HepG2 (cell line): ENCODE measurements at places on chromosomes 6 and 20.

- DNase-seq: no peak
Observed at GRCh38 chr20:5136096-5136495, 9.3 kb downstream of the CDS2 start.

DNA sequence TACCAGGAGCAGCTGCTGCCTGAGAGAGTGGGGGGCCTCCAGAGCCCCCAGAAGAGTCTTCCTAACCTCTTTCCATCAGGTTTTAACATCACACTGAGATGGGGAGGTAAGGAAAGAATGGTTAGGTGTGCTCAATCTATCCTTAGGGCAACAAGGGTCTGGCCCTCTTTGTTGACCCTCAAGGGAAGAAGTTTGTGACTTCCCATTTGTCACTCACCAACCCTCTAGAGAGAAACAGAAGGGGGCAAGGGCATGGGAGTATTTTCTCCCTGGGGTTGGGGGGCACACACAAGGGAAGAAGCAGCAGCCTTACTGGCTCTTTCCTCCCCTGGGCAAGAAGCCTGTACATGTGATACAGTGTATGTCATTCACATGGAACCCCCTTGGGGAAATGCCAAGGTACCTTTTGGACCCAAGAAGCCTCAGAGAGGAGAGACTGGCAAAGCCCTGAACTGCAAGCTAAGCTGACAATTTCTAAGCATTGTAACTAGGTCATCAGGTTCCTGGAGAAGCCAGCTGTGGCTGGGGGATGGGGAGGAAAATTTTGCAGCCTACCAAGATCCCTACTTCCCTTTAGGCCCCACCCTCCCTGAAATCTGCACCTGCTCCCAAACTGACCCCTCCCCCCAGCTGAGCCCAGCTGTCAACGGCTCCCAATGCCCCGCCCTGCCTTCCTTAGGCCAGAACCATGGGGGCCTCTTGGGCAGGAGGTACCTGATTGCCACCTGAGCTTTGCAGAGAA is 14.5 kb downstream of the BCL2L1 start:
- no peak for DNase-seq

DNA sequence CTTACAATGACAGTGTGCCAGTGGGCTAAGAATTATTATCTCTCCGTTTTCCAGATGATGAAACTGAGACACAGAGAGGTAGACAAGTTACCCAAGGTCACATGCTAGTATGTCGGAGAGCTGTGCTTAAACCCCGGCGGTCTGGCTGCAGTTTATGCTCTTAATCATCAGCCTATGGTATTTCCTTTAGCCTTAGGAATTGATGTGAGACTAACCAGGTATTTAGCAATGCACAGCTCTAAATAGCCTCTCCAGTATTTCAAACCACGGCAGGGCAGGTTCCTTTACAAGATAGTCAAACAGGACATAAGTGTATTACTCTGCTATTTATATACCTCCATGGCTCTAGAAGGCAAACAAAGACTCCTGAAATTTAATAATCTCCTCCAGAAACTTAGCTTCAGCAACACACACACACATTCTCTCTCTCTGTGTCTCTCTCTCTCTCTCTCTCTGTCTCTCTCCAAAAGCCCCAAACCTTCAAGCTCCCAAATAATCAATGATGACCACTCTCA is 142.0 kb upstream of the ZNF217 start:
- DNase-seq: no peak

DNA sequence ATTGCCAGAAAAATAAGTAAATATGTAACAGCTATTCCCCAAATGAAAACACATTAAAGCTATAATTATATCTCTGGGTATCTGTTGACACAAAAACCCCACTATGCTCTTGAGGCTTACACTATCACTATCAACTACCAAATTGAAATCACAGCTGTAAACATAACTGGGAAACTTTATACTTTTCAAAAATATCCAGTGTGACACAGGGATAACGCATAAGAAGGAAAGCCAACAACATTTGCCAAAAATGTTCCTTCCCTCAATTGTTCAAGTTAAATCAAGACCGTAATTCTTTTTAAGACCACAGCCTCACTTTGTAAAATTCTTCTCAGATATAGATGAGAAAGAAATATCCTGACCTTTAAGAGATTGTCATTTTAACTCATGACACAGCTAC is 3.1 kb downstream of the ZHX3 start:
- DNase-seq: no peak

DNA sequence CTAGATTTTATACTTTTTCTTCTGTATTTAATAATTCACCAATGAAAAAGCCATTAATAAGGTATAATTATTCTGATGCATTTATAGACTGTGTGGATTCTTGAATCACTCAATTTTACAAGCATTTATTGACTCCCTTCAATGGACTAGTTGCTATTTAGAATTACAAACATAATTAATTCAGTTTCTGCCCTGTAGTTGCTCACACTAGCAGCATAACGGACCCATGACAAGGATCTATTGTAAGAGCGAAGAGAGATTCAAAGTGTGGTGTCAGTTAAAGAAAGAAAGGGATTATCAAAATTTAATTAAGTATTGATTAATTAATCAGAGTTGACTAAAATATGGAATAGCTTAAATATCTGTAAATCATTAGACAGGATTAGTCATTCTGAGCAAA is 602.6 kb upstream of the PTCHD4 start:
- no peak for DNase-seq

DNA sequence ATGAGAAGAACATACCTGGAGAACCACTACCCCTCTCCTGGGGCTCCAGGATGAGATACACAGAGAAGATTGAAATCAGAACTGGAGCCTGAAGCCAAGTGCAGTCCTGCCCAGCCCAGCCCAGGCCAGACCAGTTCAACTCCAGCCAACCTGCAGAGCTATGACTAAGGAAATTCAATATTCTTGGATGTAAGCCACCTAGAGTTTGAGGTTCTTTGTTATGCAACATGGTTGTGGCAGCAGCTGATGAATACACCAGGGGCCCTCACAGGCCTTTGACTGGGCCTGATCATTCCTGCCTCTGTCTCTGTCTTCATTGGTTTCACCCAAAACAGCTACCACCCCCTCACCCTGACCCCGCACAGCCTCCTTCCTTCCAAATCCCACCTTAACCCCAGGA is 167.8 kb downstream of the LRFN2 start:
- DNase-seq: no peak

DNA sequence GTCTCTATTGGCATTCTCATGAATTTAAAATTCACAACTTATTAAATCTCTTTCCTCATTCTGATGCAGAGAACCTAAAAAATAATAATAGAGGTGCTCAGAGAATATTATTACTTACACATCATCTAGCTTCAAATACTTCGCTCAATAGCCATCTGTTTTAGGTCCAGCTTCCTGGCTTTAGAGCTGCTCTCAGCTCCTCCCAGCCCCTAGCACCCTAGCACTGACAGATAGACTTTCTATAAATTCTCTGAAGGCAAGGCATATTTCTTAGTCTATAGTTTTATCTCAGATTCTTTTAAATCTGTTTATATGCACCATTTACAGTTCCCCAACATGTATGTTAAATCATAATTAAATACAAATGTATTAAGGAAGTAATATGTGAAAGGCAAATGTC is 281.3 kb downstream of the PTPRK start:
- DNase-seq: no peak

DNA sequence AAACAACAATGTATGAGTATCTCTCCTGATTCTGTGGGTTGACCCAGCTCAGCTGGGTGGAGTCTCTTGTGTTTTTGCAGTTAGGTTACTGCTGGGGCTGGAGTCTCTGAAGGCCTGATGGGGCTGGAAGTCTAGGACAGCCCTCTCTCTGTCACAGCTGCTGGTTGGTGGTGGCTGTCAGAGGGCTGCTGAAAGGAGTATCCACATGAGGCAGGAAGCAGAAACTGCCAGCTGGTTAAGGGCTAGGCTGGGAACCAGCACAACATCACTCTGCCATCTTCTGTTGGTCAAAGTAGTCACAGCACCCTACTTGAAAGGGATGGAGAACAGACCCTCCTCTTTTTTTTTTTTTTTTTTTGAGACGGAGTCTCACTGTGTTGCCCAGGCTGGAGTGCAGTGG is 10.0 kb upstream of the PACSIN1 start:
- no peak for DNase-seq

- DNase-seq: no peak
Observed at GRCh38 chr6:159077123-159077522, 32.3 kb upstream of the TAGAP start.

DNA sequence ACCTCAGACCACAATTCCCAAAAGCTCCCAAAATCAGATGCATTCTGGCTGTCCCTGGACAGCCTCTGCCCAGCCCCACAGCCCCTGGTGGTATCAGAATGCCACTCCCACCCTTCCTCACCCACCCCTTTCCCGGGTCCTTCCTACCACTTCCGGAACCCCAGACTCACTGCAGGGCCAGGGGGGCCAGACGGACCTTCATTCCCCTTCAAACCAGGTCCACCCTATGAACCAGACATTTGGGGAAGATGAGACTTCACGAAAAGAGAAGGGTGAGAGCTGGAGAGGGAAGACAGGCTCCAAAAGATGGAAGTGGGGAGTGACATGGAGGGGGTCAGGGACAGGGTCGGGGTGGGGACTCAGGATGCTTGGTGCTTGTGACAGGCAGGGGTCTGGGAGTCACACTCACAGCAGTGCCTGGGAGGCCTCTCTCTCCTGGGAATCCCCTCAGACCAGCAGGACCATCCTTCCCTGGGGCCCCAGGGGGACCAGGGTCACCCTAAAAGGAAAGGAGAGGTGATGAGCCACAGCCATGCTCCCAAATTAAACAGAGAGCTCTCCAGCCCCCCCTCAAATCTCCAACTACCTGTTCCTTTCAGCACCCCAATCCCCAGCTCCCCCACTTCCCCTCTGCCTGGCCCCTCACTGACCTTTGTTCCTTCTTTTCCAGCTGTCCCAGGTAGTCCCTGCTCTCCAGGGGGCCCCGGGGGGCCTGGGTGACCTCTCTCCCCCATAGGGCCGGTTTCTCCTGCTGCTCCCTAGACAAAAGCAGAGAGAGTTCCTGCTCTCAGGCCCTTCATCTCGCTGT is 20.2 kb downstream of the COL11A2 start:
- no peak for DNase-seq

- DNase-seq: no peak
Observed at GRCh38 chr6:169622618-169623017, 79.2 kb downstream of the WDR27 start.

GRCh38 chr6:136598048-136598447 is 47.8 kb upstream of the MAP7 start:
- DNase-seq: no peak

GRCh38 chr20:62666736-62667529 is 24.6 kb downstream of the SLCO4A1 start:
- DNase-seq: peak; percentile 100

DNA sequence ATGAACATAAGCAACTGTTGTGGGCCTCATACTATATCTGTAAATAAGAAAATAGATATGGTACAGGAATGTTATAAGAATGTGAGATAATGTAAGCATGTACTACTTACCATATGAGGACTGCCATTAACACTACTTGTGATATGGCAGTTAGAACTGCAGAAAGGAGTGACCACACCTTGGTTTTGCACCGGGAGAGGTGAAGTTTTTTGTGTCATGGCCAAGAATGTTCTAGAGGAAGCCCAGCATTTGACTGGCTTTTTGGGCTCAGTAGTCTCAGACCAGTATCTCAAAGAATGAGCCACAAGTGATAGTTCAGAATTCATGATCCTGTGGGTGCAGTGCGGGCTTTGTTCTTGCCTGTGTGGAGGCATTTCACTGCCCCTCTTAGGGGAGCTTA is 123.5 kb downstream of the CLIC5 start:
- no peak for DNase-seq

DNA sequence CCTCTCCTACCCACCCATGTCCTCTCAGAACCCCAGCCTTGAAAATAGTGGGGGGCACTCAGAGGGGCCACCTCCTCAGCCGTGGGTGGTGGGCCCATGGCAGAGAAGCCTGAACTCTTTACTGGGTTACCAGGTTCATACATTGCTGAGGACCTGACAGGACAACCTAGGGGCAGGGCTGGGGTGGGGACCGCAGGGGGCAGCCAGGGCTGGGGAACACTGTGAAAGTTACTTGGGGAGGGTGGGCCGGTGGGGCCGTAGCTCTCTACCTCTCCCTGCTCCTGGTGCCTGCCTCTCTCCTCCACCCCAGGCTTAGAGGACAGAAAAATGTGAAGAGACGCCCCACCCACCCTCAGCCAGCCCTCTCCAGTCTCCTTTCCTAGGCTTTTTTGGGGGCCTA is 15.4 kb downstream of the MDFI start:
- no peak for DNase-seq
